Suprapubic skin (tissue), 4 donors: ENCODE measurements at places on chromosomes 3 and 15. TPM values are rescaled to one million over a fixed set of nuclear protein-coding genes. Genes with fewer than 3 reads are reported as not detected.

- DNase-seq: no peak
Measured at GRCh38 chr3:123388042-123388441, 60.8 kb downstream of the ADCY5 start.

The PRRT3 gene
- 2.9 TPM for total RNA-seq

GRCh38 chr3:99972380-99973104 is 141.8 kb downstream of the FILIP1L start:
- DNase-seq: no peak

GRCh38 chr15:31037731-31038477 is 46.5 kb upstream of the MTMR10 start:
- no peak for DNase-seq

GRCh38 chr3:99565331-99565730 is 73.1 kb upstream of the COL8A1 start:
- DNase-seq: no peak

DNA sequence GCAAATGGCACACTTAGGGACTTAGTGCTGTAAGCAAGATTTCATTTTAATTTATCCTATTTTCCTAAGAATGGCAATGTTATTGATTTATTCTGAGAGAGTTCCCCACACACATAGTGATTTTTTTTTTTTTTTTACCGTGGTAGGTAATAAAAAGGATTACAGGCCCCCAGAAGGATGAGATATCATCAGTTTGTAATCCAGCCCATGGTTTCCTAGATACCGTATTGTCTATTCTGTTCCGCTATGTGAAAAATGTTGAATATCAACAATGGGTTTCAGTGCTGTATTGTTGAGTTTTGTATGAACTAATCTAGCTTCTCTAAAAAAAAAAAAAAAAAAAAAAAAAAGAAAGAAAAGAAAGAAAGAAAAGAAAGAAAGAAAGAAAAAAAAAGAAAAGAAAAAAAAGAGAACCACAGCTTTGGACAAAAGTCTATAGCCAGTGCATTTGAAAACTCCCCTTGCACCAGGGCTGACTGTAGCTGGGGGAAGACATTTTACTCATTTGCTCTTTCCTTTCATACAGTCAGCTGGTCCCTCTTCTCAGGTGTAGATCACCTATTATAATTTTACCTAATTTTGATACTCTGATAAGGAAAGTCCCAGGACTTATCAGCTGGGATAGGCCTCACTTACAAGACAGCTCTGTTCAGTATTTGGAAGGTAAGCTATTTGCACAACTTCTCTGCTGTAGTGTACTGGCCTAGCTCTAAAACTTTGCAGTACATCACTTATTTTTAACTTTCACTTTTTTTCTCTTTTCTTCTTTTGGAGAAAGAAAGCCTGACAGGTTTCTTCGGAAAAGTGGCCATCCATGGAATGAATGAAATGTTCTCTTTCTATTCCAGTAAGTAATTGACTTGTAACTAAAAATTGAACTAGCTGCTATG is 101.4 kb upstream of the SOX2 start:
- no peak for DNase-seq

GRCh38 chr3:161100994-161101393 is 4.2 kb downstream of the B3GALNT1 start:
- no peak for DNase-seq

The CIDEC gene
- total RNA-seq: 27.7 TPM

GRCh38 chr3:192892981-192893700 is 24.5 kb downstream of the MB21D2 start:
- DNase-seq: no peak

GRCh38 chr3:162130582-162130981 is 634.0 kb downstream of the OTOL1 start:
- no peak for DNase-seq

DNA sequence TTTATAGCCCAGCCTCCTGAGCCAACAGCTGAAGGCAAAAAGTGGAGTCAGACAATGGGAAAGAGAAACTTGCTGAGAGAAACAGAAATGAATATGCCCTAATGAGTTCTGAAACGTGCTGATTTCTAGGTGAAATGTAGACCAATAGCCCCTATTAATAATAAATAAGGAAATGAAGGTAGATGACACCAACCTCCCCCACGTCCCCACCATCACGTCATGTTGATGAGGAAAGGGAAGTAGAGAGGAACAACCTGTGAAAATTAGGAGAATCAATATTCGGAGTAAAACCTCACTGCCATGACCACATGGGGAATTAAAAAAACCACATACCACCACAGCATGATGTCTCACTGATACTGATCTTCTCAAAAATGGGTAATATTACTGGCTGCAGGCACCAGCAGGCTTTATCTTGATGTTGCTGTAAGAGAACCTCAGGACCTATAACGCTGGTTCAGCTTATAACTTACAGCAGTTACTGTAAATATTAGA is 64.0 kb downstream of the KAT2B start:
- no peak for DNase-seq

DNA sequence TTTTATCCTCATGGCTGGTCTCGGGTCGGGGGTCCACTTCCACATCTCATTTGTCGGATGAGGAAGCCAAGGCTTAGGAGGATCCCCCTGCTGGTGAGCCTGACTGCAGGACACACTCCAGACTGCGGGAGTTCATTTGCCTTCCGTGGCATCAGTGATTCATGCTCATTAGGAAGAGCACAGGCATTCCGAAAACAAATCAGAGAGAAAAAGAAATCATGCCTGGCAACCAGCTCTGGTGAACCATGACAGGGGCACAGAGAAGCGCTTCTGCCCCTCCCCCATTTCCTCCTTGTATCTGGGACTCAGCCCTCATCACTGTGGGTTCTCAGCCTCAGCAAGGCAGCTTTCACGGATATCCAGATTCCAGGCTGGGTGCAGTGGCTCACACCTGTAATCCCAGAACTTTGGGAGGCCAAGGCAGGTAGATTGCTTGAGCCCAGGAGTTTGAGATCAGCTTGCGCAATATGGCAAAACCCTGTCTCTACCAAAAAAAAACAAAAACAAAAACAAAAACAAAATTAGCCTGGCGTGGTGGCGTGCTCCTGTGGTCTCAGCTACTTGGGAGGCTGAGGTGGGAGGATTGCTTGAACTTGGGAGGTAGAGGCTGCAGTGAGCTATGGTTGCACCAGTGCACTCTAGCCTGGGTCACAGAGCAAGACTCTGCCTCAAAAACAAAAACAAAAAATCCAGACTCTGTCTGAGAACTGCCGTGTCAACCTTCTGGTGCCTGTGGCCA is 28.4 kb downstream of the IRAK2 start:
- DNase-seq: no peak

The CTNNB1 gene
- 417 TPM for total RNA-seq

The NOX5 gene
- total RNA-seq: not detected

GRCh38 chr3:189458528-189458927 is 172.7 kb upstream of the TP63 start:
- DNase-seq: peak; percentile 64

- DNase-seq: peak; percentile 88
Measured at GRCh38 chr15:89206908-89207331, 14.5 kb downstream of the RLBP1 start.

The GPX1 gene
- total RNA-seq: 129 TPM

DNA sequence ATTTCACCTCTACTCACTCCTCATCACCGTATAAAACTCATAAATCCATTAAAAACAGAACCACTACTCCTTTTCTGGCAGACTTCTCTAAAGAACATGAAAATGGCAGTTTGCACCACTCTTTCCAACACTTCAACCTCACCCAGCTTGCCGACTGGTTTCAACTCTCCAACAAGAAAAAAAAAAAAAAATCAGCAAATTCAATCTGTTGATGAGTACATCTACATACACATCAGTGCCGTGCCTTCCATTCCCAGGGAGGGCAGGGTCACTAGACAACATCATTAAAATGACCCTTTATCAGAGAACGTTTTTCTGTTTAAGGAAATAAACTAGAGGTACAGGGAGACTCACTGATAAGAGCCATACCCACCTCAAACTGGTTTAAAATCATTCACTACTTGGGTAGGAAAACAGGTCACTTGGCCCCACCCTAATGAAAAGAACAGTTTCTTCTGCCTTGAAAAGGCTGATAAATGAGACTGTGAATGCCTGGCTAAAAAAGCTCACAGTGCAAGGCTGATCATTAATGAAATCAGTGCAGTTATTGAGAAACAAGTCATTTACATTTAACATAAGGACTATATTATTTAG is 6.0 kb downstream of the ANXA2 start:
- DNase-seq: no peak

GRCh38 chr15:29244123-29244522 is 25.5 kb downstream of the NSMCE3 start:
- DNase-seq: no peak

The LTK gene
- 0.68 TPM for total RNA-seq

DNA sequence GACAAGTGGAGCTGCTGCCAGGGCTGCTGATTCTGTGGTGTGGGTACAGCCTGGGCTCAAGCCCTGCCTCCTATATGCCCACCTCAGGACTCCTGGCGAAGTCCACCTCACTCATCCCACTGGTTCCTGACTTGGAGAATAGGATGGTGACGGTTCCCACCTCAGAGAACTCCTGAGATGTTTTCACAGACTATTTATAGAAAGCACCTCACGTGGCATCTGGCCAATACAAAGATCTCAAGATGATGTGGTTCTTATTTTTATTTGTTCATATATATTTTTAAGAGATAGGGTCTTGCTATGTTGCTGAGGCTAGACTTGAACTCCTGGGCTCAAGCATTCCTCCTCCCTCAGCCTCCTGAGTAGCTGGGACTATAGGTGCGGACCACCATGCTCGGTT is 236.9 kb upstream of the BHLHE40 start:
- no peak for DNase-seq

GRCh38 chr3:130906374-130906995 is 12.6 kb downstream of the ATP2C1 start:
- DNase-seq: no peak

The THAP10 gene
- 1.2 TPM for total RNA-seq

DNA sequence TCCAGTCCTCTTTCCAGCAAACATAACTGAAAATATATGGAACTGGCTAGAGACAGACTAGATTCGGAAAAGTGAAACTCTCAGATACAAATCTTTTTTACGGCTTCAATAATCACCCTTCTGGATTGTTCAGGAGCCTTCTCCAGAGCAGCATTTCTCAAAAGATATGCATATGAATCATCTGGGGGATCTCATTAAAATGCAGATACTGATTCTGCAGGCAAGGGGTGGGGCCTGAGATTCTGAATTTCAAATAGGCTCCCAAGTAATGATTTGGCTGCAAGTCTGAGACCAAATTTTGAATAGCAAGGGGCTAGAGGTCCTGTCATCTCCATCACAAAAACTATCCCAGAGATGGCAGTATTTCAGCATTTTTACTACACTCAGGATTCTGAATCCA is 165.4 kb downstream of the CTNNB1 start:
- DNase-seq: no peak

DNA sequence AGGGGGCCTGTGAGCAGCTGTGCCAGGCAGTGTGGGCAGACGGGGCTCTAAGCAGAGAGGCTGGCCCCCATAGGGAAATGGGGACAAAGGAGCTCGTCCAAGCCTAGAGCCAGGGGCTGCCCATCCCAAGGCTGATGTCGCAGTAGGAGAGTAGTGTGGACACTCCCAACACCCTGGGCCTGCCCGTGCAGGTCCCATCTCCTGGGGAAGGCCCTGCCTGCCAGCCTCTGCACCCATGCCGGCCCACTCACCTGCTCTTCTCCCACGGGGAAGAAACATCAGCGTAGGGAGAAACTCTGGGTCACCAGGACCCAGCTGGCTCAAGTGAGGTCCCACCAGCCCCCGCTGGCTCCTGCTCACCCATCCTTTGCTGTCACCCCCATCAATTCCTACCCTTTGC is 10.7 kb upstream of the DUSP7 start:
- DNase-seq: no peak

DNA sequence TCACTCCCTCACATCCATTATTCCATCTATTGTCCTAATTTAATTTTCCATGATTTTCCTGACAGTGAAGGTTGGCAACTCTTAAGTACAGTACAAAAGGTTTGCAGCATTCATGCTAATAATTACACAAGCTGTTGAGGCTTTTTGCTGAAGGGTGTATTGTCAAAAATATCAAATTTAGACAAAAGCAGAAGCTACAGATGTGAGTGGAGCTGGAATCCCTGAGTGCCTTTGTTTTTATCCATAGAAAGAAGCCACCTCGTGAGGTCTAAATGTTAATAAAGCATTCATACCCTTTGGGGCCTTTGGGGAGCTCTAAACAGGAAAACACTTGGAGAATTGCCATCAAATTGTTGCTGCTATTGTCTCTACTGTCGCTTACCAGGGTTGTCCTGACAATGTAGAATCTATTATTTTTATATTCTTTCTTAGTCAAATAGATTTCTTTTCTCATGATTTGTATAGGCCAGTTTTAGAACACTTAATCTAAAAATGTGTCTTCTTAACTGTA is 185.8 kb upstream of the ROBO1 start:
- DNase-seq: no peak

- DNase-seq: no peak
Measured at GRCh38 chr3:171508206-171508605, 48.0 kb upstream of the TNIK start.

- no peak for DNase-seq
Measured at GRCh38 chr3:190038050-190038933, 82.4 kb downstream of the P3H2 start.

The GOLGA6L24 gene
- total RNA-seq: not detected

The PRSS50 gene
- total RNA-seq: not detected

DNA sequence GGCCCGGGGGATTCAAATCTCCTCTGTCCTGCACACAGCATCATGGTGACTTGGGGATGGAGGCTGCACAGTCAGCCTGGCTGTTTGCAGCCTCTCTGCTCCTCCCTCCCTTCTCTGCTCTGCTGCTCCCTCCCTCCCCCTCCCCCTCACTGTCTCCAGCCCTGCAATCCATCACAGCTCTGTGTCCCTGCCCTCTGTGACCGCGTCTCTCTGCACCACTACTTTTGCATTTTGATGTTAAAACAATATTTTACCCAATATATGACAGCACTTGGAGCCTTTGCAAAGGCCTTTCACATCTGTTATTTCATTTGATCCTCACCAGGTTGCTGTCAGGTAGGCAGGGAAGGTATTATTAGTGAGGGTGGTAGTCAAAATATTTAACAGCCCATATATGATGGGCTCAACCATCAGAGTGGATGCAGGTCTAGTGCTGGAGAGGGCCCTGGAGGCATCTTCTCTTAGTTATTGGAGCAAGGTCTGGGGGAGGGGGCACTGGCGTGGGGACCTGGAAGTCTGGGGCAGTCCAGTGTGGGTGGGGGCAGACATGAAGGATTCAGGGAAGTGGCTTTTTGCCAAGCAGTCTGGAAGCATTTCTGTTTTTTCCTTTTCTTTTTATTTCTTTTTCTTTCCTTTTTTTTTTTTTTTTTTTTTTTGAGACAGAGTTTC is 16.3 kb upstream of the VPS8 start:
- DNase-seq: no peak

GRCh38 chr15:95995375-95996168 is 334.9 kb upstream of the NR2F2 start:
- DNase-seq: no peak

GRCh38 chr3:152300029-152300731 is 31.5 kb downstream of the MBNL1 start:
- no peak for DNase-seq

DNA sequence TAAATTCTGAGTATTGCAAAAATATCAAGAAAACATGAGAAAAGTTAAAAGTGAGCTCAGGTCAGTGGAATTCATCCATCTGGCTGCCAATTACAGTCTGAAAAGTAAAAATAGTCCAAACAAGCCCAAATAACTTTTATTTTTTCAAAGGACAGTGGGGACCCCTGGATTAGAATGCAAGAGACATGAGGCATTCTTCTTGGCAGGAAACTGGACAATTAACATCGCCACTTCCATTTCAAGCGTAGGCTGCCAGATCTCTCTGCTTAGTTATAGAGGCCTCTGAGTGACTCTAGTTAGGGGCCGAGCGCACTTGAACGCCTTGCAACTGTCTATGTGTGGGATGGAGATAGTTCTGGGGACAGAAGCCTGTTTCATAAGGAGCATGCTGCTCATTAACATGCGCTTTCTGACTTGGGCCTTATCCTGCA is 189.1 kb downstream of the GHSR start:
- DNase-seq: no peak
